Mammary epithelial cell (primary cell): ENCODE measurements at places on chromosomes 7 and 10. TPM values are rescaled to one million over a fixed set of nuclear protein-coding genes. Genes with fewer than 3 reads are reported as not detected.

GRCh38 chr10:112773783-112774182 lies 176.3 kb upstream of the TCF7L2 start:
- no peak for DNase-seq

DNA sequence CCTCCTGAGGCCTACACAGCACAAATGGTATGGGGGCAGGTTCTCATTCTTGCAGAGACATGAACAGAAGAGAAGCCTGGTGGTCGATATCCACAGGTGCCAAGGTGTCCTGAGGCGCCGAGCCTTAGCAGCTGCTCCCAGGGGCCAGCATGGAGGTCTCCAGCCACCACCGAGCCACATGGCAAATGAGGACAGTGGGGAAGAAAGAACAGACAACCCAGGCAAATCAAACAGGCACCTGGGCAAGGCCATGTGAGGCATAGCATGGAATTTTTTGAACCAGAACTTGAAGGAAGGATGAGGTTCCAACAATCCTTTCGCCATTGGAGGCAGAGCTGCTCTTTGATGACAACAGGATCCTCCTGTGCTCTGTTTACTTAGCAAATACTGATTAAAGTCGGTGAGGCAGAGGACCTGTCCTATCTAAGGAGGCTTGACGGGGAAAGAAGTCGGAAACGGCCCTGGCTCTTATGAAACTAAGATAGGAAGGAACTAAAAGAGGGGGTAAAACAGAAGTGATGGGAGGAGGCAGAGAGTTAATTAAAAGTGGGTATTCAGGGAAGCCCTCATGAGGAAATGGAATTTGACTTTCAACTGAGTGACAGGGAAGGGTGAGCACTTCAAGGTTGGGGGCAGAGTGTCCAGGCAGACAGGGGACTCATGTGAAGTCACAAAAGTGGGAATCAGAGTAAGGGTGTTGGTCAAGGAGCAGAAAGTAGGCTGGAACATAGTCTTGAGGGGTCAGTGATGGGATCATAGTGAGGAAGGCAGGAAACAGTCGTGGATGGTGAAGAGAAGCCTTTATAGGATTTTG lies 8.6 kb upstream of the CALML3 start:
- no peak for DNase-seq

DNA sequence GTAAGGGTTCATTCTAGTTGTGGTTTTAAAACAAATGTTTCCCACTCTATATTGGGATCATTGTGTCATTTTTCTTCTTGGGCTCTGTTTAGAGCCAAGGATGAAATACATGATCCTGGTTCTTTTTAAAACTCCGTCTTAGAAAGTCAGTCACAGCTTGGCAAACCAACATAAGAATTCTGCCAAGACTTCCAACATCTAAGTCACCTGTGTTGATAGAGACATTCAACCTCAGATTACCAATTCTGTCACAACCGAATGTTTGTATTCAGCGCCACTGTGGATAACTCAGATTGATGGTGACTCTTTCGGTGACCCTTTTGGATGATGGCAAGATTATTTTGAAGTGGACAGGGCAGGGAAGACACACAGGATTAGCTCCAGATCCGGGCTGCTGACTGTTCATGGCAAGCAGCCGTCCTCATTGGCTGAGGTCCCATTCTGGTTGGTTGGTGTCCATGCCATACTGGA lies 255.4 kb downstream of the ARHGAP21 start:
- DNase-seq = peak; percentile 36

DNA sequence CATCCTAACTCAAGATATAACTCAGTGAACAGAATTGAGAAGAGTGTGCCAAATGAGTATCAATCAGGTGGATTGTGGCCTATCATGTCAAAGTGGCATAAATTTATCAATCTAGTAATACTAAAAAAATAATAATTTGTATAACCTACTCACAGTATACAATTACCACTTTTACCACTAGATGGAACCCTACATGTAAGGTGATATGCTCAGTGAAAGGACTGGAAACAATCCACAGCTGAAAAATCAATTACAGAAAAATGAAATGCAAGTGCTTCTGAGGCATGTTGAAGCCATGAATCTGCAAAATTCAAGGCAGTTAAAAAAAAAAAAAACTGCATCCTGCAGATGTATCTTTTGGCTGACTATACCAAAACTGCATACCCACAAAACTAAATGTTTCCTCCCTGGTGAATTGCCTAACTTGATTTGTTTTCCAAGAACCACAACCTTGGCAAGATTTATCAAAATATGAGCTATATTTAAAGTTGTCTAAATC lies 13.9 kb downstream of the ARHGAP19 start:
- peak; percentile 36 for DNase-seq

- no peak for DNase-seq
Observed at GRCh38 chr7:103073989-103074518, 542 bp downstream of the FBXL13 start.

DNA sequence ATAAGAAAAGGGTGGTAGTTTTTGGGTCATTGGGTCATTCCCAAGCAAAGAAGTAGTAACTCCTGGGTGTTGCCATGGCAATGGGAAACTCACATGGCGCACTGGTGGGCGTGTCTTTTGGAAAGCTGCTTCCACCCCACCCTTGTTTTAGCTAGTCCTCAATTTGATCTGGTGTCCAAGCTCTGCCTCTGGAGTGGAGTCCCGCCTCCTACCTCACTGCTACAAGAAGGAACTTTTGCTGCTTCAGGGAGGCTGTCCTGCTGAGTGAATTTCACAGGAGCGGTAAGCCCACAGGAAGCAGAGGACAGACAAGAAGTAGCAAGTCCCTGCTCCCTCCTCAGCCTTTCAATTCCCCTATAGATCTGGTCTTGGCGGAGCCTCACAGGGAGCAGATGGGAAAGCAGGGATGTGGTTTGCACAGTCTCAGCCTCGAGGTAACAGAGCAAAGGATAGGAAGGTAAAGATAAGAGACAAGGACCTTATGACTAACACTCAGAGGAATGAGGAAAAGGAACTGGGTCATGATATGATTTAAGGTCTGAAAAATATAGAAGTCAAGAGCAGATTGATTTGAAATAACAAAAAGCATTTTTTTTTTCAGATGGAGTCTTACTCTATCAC lies 700.3 kb downstream of the TNS3 start:
- DNase-seq = peak; percentile 6

DNA sequence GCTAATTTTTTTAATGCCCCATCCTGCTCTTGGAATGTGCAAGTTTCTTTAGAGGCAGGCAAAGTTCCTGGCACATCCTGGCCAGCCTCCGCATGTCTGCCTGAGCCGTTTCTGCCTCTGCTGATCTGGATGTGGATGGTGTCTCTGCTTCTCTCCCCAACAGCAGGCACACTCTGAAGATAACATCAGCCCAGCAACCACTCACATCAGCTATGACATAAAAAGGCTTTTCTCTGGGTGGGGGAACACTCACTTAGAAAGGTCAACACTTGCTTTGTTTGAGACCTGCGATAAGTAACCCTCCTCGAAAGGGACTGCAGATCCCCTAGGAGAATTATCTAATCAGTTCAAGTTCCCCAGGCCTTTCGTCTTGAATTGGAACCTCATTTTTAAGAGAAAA lies 142.9 kb downstream of the FGFR2 start:
- DNase-seq = no peak

GRCh38 chr7:116212869-116213268 lies 2.5 kb downstream of the TES start:
- no peak for DNase-seq

DNA sequence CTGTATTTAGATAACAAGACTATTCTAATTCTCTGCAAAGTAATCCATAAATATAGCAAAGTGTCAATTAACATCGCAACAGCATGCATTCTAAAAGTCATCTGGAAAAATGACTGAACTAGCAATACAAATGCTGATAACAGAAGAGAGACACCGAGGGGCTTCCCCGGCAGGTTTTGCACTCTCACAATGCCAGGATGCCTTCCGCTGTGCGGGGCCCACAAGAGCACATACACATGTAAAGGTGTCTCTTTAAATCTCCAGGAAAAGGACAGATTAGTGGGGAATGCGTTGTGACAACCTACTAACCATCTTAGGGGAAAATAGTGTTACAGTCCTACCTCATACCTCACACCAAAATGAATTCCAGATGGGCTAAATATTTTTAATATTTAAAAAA lies 86.9 kb downstream of the CXCL12 start:
- DNase-seq = no peak

The PLEKHA8 gene
- total RNA-seq = 11.7 TPM

The CHAT gene
- not detected for total RNA-seq

The PRTFDC1 gene
- 4.2 TPM for total RNA-seq
